ENCODE measurements at places on chromosomes 2 and 18.

DNA sequence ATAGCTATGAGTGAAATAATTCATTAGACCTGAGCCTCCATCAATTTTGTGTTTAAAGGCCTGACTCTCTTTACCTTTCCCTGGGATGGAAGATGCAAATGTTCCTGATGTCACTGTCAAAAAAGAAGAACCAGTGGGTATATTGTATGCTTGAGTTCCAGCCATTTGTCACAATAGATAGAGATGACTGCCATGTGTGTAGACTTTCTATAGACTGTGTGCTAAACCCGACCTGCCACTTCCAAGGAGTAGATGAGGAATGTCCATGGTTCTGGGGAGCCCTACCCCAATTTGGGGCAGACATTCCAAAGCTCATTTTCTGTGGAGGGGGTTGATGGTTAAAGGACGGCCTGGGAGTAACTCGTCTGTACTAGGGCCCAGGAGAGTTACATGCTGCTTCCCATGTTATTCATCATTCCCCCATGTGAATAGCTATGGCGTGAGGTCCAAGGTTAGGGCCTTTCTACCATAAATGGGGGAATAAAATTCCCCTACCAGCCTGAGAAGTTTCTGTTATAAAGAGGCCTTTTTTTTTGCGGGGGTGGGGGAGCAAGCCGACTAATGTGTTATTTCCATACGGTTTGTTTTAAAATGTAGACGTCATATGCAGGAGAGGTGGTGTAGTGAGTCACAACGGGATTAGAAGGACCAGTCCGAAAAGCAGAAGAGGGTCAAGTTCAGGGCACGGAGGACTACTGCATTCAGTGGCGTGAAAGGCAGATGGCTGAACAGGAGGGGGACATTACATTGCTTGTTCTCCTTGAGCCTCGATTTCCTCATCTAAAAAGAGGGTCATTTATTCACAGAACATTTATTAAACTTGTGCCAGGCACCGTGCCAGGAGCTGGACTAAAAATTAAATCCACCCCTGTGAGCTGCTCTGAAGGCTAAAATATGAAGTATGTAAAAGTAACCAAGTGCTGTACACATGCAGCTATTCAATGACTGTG, 24.0 kb downstream of the IL1B start:
- DNase-seq: no peak

DNA sequence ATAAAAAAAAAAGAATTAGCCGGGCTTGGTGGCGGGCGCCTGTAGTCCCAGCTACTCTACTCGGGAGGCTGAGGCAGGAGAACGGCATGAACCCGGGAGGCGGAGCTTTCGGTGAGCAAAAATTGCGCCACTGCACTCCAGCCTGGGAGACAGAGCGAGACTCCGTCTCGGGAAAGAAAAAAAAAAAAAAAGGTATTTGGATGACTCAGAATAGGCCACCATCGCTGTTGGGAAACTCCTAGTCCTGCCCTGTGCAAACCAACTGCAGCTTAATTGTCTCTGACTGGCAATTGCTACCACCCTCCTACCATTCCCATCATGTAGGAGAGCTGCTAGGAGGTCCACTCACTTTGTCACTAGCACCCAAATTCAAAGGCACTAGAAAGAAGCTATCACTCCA, 43.5 kb downstream of the ATP8B1 start:
- DNase-seq: no peak

DNA sequence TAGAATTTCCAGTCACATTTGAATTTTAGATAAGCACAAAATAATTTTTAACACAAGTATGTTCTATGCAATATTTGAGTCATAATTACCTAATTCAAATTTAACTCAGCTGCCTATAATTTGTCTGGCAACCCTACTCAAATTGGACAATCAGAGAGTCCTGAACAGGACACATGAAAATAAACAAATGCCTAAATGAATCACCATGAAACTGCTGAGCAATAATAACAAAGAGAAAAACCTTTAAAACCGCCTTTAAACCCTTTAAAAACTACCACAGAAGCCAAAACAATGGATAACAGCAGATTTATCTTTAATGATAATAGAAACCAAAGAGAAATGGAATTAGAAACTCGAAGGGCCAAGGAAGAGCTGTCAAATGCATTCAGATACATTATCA, 39.5 kb downstream of the ARL4C start:
- no peak for DNase-seq

DNA sequence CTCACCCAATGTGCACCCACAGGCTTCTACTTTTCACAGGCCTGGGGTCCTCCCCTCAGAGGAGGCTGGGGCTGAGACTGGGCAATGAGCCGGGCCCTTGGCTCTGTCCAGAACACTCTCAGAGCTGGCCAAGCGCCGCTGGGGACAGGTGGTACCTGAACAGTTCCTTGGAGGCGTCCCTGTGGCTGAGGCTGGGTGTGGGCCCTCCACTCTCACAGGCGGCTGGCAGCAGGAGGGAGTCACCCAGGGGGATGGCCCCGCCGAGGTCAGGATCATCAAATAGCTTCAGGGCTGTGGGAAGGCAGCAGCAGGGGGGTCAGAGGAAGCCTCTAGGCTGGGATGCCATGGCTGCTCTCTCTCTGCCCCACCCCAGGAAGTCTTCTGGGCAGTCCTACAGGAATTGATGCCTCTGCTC, 27.1 kb downstream of the HS1BP3 start:
- no peak for DNase-seq

DNA sequence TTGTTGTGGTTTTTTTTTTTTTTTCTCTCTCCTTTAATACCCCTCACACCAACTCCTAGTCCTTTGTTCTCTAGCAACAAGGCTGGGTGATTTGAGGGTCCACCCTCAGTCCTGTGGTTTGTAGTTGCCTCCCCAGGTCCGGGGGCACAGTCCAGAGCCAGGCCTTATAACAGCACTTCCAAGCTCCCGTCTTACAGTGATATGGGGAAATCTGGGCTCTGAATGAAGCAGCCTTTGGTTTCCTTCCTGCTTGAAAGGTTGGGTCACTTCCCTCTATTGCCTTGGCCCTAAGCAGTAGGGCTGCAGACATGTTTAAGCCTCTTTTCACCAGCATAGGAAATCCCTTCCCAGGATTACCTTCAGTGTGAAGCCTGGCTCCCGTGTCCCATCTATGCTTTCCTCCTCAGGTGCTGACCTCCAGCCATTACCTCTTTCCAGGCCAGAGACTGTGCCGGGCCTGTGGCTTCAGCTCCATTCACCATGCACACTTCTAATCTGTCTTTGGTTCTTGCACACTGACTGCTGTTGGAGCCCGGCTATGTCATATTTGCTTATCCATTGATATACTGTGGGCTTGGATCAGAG, 21.2 kb upstream of the NTSR2 start:
- DNase-seq: no peak

GRCh38 chr2:44398243-44398897, 36.6 kb downstream of the CAMKMT start:
- DNase-seq: no peak

GRCh38 chr2:177229442-177230242, 17.0 kb downstream of the HNRNPA3 start:
- DNase-seq: no peak

- DNase-seq: no peak
Observed at GRCh38 chr18:12803069-12803936, 80.7 kb downstream of the PTPN2 start.

DNA sequence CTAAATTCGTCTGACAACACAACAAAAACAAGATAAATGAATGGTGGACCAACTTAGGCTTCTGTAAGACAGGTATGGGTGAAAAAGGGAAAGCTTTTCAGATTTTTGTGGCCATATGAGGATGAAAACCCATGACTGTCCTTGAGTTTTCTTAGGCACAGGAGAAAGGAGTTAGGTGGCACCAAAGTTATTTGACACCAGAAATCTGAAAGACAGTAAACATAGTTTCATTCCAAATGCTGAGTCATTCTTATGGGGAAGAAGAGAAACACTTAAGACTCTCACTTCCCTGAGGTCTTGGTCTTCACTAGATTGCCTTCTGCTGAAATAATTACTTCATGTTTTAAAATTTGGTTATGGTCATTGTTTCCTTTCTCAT, 5.2 kb upstream of the GPD2 start:
- DNase-seq: no peak

GRCh38 chr18:55320424-55321264, 267.3 kb downstream of the TCF4 start:
- DNase-seq: no peak

DNA sequence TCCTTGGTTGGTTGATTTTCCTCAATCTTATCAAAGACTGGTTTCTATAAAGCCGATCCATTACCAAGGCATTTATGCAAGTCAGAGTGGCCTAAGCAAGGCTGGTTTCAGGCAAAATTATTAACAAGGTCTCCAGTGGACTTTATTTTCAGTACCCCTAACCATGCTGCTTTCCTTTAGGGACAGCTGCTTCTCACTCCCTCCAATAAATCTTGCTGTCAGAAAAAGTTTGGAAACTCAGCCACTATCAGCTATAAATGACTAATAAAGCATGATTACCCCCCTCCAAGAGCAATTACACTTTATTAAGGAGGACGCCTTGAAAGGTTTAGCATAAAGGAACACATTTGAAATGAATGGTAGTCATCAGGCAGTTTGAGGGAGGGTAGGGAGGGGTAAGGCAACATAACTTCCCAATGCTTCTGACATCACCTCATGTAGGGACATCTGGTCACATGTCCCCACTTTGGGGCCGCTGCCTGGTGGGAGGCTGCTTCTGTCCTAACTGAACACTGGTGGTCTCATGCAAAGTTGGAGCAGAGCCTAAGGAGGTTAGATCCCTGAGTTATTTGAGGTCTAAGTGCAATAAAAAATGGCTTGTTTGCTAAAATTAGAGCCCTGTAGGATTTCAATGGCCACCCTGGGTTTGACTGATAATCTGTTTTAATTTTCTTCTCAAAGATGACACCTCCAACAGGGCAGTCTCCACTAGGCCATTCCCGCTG, 58.0 kb upstream of the TMEM178A start:
- DNase-seq: no peak

GRCh38 chr2:194714541-194714940, 942.5 kb upstream of the SLC39A10 start:
- DNase-seq: no peak

All from stimulated activated CD8-positive, alpha-beta memory T cell treated with anti-CD3 and anti-CD28 coated beads, Interleukin-4, amount 100 ng/mL, for 24 hours (primary cell).